ENCODE measurements at places on chromosomes 2 and 18. TPM values are rescaled to one million over a fixed set of nuclear protein-coding genes. Genes with fewer than 3 reads are reported as not detected.

DNA sequence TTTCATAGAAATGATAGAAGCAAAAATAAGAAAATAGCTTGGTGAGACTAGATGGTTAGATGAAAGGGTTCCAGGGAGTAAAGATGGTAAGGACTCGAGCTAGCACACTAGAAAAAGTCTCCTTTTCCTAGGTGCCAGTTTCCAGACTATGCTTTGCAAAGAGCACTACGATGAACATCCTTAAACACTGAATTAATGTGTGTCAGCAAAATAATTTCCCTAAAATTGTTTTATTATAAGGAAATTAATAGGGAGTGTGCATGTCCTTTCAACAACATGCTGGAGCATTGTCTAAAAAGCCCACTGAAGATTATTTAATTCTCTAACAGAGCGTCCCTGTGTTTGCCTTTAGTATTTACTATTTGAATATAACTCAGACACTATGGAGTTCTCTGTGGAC, 107.4 kb upstream of the NDUFV2 start:
- no peak for DNase-seq

DNA sequence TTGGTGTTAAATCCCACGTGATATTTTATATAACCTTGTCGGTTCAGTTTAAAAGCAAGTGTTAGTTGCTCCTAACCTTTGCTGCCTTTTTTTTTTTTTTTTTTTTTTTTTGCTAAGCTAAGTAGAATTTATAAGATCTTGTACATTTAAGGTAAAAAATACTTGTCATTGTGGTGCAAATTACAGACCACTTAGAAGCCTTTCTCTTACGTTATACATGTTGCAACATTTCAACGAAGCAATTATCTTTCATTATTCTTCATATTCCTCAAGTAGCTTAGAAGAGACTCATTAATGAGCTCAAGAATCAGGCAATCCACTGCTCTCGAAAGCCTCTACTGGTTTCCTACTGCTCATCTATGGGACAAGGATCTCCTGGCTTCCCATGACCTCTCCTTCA, 14.9 kb upstream of the IL1RL2 start:
- DNase-seq = no peak

DNA sequence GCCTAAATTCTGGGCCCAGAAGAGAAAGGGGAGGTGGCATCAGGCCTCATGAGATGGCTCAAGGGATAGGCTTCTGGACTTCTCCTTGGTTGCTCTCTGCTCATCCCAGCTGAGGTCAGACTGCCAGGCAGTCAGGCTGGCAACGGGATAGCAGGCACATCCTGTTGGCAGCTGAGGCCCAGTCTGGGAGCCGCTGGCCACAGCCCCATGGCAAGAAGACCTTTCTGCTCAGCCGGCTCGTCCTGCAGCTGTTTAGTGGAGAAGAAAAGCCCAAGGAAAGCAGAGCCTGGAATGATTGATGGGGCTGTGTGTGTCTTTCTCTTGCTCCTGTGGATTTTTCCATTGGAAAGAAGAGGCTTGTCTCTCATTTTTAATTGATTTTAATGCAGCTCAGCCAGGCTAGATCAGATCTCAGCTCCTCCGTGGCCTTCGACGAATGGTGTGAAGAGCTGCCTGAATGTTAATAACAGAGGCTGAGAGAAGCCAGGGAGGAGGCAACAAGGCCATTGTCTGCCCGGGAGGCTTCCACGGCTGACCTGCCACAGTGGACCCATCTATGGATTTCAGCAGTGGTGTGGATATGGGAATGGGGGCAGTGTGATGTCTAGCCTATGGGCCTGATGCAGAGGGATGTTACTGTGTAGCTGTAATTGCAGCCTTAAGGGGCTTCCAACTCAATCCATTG, 99.5 kb downstream of the HS1BP3 start:
- DNase-seq = no peak

DNA sequence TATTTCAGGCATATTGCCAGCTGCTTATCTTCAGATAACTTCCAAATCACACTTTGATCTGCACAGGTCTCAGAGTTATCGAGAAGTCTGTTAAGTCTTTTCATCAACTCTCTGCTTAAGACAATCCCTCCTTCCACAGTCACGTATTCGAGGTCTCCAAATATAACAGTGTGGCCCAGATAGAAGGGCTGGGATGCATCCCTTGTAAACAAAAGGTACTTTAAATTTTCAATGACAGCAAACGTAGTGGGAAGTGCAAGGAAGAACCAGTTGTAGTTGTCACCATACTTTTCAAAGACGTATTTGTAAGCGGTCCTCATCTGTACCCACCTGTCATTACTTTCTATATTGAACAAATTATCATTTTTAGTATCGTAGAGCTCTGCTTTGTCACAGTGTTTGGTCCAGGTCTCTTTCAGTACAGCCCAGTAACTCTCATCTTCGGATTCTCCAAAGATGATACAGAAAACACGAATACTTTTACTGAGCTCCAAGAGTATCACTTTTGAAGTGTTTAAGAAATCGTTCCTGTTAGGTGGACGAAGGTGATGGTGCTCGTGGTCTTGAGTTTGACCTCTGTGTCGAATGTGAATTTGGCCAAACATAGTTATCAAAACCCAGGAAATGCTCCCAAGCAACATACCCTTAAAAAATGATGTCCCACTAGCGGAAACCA, 445 bp downstream of the C1GALT1C1L start:
- no peak for DNase-seq

- no peak for DNase-seq
Observed at GRCh38 chr18:47716632-47717185, 213.8 kb downstream of the SMAD2 start.

- no peak for DNase-seq
Observed at GRCh38 chr2:65477590-65477989, 45.2 kb upstream of the SPRED2 start.

DNA sequence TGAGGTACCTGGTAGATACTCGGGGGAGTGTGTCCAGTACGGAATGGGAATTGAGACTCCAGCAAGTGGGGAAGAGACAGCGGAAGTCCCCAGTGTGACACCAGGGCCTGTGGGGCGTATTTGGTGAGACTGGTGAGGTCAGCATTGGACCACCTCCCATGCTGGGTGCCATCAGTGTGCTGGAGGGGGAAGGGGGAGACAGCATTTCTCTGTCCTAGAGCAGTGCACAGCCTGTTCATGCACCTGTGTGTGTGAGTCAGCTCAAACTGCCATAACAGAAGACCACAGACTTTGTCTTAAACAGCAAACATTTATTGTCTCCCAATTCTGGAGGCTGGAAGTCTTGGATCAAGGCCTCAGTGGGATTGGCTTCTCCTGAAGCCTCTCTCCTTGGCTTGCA, 301.8 kb downstream of the GBX2 start:
- no peak for DNase-seq

GRCh38 chr18:66013969-66014368, 263.2 kb downstream of the CDH7 start:
- DNase-seq = no peak

DNA sequence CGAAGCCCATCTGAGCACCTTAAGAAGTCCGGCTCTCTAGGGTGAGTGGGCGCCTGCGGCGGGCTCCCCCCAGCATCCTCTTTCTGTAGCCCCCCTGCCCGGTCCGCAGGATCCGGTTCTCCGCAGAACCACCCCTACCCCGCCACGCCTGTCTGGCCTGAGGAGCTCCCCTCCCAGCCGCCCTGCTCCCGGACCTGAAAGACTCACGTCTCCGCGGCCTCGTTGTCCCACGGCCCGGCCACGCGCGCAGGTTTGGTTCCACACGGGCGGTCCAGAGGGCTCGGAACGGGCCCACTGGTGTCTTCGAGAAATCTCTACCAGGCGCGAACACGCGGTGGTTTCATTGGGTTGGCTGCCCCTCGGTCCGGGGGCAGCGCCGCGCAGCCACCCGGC, 237 bp downstream of the SLC39A6 start:
- no peak for DNase-seq

DNA sequence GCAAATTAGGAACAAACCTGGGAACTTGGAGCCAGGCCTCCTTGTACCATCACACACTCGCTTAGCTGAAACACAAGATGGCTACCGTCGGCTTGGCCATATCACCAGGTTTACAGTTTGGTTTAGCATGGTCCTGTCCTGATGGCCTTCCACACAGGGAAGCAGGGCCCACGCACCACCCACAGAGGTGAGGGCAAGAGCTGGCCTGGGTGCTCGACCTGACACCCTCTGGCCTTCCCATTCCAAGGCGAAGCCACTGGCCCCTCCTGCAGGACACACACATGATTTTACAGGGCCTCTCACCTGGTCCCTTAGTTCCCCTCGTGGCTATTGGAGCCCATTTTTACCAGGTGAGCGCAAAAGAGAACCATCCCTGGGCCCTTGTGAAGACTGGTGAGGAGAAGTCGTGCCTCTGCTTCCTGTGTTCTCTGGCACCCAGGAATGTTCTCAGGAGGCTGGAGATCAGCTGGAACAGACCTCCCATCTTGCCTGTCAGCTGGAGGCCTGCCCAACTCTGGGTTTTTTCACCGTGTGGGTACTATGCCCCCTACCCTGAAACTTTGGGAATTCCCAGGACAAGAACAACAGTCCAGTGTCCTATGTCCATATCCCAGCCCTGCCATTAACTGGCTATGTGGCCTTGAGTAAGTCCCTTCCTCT, 53.0 kb upstream of the FOSL2 start:
- DNase-seq = no peak

DNA sequence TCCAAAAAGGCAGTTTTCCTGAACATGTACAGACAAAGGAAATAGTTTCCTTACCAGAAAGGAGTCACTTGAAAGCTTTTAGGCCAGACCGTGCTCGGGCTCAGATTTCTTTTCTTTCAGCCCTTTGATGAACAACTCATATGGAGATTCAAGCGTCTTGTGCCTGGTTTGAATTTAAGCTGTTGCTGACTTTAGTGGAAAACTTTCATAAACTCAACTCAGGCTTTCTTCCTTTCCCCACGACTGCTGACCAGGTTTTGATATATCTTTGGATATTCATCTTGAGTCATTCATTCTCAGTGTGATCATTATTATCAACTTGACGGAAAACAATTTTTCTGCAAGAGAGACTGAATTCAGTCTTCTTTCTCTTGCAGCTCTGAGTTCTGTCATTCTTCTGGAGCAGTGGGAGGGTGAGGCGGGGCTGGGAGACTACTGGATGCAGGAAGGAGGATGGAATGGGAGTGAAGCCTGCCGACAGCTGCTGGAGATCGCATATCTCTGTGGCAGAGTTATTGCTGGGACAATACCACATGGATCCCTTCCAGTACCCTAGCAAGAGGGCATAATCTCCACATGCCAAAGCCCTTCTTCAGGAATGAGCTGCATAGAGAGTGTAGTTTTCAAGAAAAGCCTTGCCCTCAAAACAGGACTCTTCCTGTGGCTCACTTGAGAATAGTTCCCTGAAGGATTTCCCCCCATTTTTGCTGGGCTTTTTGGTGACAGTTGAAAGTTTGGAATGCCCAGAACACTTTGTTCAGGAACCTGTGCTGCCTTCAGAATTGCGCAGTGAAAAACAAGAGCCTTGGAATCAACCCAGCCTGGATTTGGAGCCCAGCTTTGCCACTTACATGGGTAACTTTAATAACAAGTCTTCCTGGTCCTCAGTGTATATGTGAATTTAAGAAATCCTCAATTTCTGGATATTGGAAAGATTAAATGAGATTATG, 364.4 kb downstream of the ZNF521 start:
- no peak for DNase-seq

GRCh38 chr2:8255448-8255800, 426.4 kb upstream of the ID2 start:
- peak; percentile 20 for DNase-seq

DNA sequence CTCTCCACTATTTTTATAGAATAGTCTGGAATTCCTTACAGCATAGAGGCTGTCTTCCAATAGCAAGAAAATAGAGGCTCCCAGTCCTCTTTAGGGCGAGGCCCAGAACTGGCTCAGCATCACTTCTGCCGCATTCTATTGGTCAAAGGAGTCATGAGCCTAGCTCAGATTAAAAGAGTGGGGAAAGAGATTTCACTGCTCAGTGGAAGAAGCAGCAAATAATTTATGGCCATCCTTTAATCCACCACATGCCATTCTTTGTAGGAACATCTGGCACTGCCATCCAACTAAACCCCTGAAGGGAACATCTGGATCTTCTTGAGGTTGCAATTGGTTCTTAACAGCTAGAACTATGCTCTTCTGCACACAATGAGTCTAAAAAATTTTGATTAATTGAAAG, 43.4 kb upstream of the NEUROD1 start:
- no peak for DNase-seq

- DNase-seq = peak; percentile 89
Observed at GRCh38 chr18:77065221-77065981, 67.2 kb downstream of the MBP start.

- DNase-seq = no peak
Observed at GRCh38 chr18:45416168-45416567, 199.1 kb upstream of the SLC14A2 start.

DNA sequence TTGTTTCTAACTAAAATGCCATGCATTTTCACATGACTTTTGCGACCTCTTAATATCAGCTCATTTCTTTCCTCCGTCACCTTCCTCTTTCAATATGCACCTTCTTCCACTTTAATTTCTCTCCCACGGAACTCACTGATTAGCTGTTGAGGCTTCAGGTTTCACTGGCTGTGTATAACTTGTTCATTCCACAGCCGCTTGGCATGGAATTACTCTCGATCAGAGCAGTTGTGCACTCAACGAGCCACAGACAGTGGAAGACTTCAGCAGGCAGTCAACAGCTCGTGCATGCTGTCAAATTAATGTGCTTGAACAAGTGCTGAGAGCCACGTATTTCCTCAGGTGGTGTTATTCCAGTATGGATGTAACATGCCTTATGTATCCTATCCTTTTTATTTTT, 491.2 kb upstream of the DDX18 start:
- DNase-seq = no peak

DNA sequence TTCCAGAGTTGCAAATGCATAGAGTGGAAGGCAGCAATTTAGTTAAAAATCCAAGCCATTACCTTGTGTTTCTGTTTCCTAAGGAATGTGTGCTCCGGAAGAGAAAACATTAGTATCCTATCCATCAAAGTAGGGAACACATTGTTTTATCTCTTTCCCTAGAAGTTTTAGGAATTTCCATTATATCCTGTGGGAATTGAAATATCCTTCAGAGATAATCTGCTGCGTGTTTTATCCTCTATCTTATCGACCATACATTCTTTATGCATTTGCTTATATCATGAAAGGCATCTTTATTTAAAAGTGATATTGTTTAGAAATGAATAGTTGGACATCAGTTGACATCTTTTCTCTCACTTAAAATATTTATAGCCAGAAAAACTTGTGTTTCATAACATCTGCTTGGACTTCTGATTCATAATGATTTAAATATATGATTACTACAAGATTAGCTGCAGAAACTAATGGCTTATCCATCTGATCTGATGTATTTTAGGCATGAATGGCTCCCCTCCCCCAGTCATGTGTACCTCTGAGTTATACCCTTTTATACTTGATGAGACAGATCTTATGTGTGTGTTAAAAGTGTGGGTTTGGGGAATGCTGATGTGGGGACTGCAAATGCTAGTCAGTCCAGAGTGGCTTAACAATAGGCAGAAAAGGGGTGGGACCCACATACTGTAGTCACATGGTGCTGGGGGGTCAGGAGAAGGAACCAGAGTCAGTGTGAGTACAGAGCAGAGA, 136.2 kb upstream of the ARHGAP28 start:
- no peak for DNase-seq

CDH2 gene
- 78.2 TPM for total RNA-seq

KCNIP3 gene
- total RNA-seq = 10.4 TPM

HNRNPA3 gene
- 64.4 TPM for total RNA-seq

FTCDNL1 gene
- 0.06 TPM for total RNA-seq

OR6B2 gene
- not detected for total RNA-seq

CCBE1 gene
- 3.3 TPM for total RNA-seq

CCDC150 gene
- 5.7 TPM for total RNA-seq

CAB39 gene
- 96.3 TPM for total RNA-seq

PFN4 gene
- not detected for total RNA-seq

ZNF513 gene
- total RNA-seq = 5.6 TPM

CD8B2 gene
- not detected for total RNA-seq

All from epithelial cell of proximal tubule (primary cell).